ENCODE measurements at places on chromosomes 7 and 10.

GRCh38 chr10:24737001-24737400 is 13.3 kb upstream of the ARHGAP21 start:
- no peak for DNase-seq

GRCh38 chr7:135169964-135170273 is 588 bp downstream of the CYREN start:
- peak; percentile 53 for DNase-seq

GRCh38 chr7:151104411-151105235 is 18.3 kb downstream of the AGAP3 start:
- DNase-seq = no peak

DNA sequence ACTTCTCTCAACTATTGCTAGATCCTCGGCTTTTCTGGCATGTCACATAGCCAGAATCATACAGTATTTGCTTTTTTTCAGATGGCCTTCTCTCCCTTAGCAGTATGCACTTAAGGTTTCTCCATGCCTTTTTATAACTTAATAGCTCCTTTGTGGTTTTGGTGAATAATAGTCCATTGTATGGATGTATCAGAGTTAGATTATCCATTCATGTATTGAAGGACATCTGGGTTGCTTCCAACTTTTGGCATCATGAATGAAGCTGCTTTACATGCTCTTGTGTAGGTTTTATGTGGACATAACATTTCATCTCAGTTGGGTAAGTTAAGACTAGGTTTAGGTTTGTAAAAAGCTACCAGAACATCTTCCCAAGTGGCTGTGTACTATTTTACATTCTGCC is 4.6 kb downstream of the ATP5F1C start:
- no peak for DNase-seq

- no peak for DNase-seq
Observed at GRCh38 chr7:121531175-121532070, 135.3 kb upstream of the FAM3C start.

Measured in CD14-positive monocyte (primary cell).